ENCODE measurements at places on chromosomes 4 and X. TPM values are rescaled to one million over a fixed set of nuclear protein-coding genes. Genes with fewer than 3 reads are reported as not detected.

GRCh38 chr4:20159516-20159915, 92.2 kb upstream of the SLIT2 start:
- no peak for DNase-seq

- no peak for DNase-seq
Measured at GRCh38 chr4:85187106-85187505, 220.6 kb upstream of the WDFY3 start.

DNA sequence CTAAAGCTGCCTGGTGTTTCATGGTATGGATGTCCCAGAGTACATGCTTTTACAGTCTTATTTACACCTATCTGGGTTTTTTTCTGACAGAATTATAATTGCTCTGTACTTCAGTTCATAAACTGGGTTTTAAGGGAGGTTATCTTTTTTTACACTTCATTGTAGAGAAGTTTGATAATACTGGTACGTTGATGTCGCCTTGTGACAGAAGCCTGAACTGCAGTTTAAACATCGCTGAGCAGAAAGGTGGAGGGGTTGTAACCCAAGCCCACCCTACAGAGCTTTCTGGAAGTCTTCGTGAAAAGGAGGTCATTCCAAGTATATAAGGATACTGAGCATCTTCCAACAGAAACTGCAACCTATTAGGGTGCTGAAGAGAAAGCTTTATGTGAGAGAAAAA, 46.4 kb downstream of the BEX1 start:
- DNase-seq = no peak

DNA sequence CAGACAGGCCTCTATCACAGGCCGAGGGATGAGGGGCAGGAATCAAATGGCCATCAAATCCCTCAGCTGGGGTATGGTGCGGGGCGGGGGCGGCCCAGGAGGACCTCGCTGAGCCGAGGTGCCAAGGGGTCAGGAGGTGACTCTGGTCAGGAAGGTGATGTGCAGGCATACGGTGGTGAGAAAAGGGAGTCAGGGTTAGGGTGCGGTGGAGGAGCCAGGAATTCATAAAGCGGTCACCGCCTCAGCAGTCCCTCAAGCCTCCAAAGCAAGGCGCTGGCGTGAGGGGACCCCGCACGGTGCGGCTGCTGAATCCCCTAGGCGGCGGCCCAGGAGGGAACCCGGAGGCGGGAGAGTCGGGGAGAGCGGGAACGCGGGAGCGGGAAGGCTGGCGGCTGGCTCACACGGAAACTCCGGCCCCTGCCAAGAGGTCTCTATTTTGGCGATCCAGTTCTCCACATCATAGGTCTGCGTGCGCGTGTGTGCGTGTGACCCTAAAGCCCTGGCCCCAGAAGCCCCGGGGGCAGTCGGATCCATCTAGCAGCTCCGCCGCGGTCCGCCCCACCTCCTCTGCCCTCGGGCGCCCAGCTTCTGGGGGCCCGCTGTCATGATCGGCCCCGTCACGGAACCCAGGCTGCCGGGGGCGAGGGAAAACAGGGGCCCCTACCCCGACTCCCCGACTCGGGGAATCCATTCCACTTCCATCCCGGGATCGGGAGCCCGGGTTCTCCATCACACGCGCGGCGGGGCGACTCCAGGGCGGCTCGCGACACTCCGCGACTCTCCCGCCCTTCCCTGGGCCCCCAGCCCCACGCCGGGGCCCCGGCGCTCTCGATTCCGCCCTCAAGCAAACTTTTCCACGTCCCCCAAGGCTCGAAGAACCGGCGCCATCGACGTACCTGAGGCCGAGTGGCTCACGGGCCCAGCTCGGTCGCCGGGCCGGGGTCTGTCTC, 593 bp downstream of the ELF4 start:
- no peak for DNase-seq

GRCh38 chrX:147646949-147647723, 264.6 kb upstream of the FMR1 start:
- no peak for DNase-seq

- no peak for DNase-seq
Measured at GRCh38 chrX:53831662-53832635, 145.4 kb upstream of the HUWE1 start.

- no peak for DNase-seq
Measured at GRCh38 chr4:167642250-167642649, 408.0 kb upstream of the SPOCK3 start.

GRCh38 chrX:144819406-144819805, 427.9 kb upstream of the SPANXN1 start:
- no peak for DNase-seq

DNA sequence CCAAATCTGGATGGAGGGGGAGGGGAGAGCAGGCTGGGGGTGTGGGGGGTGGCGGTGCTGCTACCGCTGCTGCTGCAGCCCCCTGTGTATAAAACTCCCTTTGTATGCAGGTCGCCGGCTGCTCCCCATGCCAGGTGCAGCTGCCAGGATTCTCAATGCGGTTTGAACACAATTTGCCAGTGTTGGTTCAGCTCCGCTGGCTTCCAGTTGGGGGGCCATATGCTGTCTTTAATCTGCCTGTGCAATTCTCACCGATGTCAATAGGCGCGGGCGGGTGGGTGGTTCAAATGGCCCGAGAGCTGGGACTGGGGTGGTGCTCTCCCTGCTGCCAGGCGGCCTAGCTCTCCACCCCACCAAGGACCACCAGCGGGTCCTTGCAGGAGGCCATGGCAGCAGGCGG, 257.6 kb downstream of the BCOR start:
- DNase-seq = no peak

- DNase-seq = no peak
Measured at GRCh38 chr4:61522312-61522711, 322.2 kb downstream of the ADGRL3 start.

GRCh38 chr4:83920375-83920774, 384.5 kb downstream of the GPAT3 start:
- DNase-seq = no peak

GRCh38 chrX:46587753-46588171, 14.2 kb downstream of the CHST7 start:
- DNase-seq = no peak

- no peak for DNase-seq
Measured at GRCh38 chr4:4869731-4870571, 10.5 kb downstream of the MSX1 start.

DNA sequence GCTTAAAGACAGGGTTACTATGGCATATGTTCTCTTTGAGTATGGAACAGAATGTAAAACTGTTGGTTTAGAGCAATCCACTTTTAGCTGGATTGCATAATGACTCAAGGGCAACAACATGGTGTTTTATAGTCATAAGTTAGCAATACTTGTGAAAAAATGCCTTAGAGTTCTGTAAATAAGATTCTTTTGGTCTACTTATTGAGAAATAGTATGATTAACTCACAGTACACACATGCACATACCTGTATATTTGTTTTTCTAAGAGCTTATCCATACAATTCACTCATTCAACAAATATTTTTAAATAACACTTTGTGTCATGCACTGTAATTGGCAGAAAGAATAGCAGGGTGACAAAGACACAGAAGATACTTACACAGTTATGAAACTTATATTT, 1415.5 kb downstream of the PCDH7 start:
- no peak for DNase-seq

- DNase-seq = peak; percentile 45
Measured at GRCh38 chr4:76087007-76087769, 12.7 kb downstream of the ART3 start.

DNA sequence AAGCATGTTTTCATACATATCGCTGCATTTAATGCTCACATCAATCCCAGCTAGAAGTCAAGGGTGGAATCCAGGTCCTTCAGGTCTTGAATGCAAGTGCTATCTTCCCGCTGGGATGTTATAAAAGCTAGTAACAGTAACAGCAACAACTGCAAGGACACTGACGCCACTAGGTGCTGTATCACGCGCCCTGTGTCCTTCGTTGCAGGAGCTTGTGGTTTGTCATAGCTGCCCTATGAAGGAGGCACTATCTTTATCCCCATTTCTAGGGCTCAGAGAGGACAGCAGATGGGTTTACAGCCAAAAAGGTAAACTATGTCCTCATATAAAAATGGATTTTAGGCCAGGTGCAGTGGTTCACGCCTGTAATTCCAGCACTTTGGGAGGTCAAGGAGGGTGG, 202.9 kb downstream of the NSUN7 start:
- no peak for DNase-seq

GRCh38 chr4:7060346-7061150, 7.3 kb downstream of the GRPEL1 start:
- no peak for DNase-seq

DNA sequence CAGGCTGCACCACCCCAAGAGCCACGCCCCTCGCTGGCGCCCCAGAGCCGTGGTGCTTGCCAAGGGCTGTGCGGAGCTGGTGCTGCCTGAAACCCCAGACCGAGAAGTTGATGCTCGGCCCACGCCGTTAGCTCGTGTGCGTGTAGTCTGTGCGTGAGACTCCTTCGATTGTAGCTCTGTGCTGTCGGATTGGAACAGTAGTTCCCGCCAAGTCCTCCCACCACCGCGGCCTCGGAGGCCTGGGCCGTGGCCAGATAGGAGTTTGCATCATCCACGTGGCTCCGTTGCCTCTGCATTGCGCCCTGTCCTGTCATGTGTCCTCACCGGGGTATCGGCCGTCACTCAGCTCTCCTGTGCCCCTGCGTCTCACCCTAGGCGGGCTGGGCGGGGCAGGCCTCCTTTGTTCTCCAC, 24.2 kb downstream of the TNIP2 start:
- no peak for DNase-seq

GRCh38 chr4:74931376-74931775, 1.5 kb upstream of the PARM1 start:
- DNase-seq = no peak

DNA sequence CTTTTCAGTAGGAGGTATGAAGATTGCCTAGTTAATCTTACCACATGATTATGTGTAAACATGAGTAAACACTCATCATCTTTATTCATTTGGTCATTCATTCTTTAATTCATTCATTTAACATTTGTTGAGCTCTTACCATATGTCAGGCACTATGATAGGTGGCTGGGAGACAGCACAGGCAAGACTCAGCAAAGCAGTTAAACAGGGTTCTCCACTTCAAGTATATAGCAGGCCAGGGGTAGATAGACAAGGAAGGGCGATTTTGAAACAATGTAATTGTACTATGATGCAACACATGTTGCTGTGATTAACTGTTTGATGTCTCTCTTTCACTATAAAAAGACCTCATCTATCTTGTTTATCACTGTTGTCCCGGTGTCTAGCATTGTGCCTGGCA, 84.3 kb upstream of the GPR101 start:
- no peak for DNase-seq

DNA sequence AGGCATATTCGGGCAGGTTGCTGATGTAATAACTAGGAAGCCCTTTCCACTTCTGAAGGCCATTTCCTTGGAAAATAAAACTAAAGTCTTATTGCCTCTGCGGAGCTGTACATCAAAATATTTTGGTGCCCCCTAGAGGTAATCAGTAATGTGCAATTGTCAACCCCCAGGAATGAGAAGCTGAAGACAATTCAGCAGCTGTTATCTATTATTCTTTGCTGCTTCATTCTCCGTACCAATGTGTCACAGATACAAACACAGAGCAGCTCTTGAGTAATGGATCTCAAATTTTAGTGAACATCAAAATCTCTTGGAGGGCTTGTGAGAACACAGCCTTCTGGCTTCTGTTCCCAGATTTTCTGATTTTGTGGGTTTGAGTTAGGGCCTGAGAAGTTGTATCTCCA, 3.5 kb upstream of the SLIT2 start:
- DNase-seq = no peak

- DNase-seq = no peak
Measured at GRCh38 chr4:91035276-91035675, 908.1 kb downstream of the CCSER1 start.

- DNase-seq = no peak
Measured at GRCh38 chr4:157591245-157591644, 370.7 kb downstream of the GRIA2 start.

DNA sequence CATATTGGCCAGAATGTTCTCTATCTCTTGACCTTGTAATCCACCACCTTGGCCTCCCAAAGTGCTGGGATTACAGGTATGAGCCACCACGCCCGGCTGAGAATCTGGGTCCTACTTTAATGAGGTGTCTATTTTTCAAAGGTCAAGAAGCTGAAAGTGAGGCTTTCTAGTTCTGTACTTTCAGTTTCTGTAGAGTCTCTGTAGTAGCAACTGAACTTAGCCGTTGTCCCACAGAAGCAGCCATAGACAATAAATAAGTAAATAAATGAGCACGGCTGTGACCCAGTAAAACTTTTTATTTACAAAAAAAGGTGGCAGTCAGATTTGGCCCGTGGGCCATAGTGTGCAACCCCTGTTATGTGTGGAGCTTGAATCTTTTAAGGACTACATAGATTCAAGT, 92.0 kb downstream of the FNIP2 start:
- DNase-seq = no peak

GRCh38 chr4:87574996-87575395, 33.3 kb upstream of the DSPP start:
- DNase-seq = no peak

- DNase-seq = no peak
Measured at GRCh38 chr4:108219998-108220397, 51.3 kb upstream of the LEF1 start.

- no peak for DNase-seq
Measured at GRCh38 chr4:16598597-16599206, 299.7 kb downstream of the LDB2 start.

GRCh38 chr4:55032179-55032578, 93.2 kb downstream of the KDR start:
- DNase-seq = no peak

- DNase-seq = no peak
Measured at GRCh38 chr4:172989984-172990820, 178.4 kb upstream of the GALNT7 start.

Gene PCDH18
- 13.7 TPM for total RNA-seq

Gene PPP1R3F
- total RNA-seq = 6.2 TPM

Gene CLNK
- total RNA-seq = 0.31 TPM

Gene ATP6AP2
- total RNA-seq = 106 TPM

Gene KCTD8
- 1.0 TPM for total RNA-seq

Data from ureter (tissue), 1 donor.